CD4-positive, alpha-beta T cell treated with Interleukin-21 for 1 hour (primary cell): ENCODE measurements at places on chromosomes 7 and 10.

DNA sequence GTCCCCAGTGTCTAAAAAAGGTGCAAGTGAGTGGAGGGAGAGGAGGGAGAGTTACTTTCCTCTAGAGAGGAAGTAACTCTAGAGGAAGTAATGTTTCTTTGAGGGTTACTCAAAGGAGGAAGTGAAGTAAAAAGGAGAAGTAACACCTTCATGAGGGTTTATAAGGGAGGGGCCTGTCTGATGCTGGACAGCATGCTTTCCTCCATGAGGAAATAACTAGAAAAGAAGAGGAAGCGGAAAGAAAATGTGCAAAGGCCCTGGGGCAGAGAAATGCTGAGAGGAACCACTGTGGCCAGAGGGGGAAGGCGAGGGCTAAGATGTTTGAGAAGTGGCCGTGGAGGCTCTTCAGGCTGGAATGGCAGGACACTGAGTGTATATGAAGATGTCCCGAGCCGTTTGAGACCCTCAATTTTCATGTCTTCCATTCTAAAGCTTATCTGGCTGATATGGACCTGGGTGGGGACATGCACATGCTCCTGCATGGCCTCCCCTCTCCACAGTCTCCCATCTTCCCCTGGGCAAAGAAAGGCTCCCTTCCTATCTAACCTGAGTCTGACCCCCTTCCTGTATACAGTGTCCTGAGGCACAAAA lies 3.4 kb upstream of the SLC18A2 start:
- peak; percentile 5 for DNase-seq

DNA sequence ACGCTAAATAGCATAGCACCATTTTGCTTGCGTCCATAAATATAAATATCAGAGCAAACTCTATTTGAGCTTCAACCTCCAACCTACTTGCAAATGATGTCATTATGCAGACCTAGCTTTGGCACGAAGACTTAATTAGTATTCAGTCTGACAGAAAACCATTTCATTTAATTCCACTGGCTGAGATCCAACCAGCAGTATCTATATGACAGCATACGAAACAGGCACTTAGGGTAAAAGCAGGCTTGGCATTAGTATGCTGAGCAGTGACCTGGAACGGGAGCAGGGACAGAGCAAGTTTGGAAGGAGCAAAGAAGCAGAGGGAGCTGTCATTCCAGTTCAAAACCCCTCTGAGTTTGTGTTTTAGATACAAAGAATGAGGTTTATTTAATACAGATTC lies 312.5 kb upstream of the CHRM2 start:
- DNase-seq: no peak

DNA sequence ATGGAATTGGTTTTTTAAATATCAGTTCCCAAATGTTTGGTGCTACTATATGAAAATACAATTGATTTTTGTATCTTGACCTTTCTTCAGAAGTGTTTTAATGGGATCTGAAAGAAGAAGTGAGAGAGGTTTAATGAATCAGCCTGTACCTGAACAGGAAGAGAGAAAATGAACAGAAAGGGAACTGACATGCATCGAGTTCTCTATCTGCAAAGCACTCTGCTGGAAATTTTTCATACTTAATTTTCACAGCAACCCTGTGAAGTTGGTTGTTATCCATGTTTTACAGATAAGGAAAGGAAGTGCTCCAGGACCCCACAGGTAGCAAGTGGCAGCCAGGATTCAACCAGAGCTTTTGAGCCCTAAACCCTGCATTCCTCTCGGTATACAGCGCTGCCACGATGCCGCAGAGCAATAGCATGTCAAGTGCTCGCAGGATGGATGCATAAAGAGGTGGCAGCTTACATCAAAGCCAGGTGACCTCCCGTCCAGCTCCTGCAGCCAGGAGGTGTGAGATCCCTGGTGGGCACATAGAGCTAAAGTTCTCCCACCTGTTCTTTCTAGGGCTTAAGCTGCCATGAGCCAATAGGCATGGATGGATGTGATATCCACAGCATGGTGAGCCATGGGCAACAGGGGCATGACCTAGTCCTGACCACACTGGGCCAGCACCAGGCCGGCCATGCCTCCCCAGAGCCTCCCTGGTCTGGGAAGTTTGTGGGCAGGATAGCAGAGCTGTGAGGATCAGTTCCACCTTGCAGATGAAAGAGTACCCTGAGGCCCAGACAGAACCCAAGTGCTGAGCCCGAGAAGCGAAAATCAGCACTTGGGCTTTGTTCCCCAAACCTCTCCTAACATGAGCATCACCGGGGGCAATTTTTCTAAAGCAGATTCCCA lies 57.2 kb downstream of the CALML3 start:
- no peak for DNase-seq

DNA sequence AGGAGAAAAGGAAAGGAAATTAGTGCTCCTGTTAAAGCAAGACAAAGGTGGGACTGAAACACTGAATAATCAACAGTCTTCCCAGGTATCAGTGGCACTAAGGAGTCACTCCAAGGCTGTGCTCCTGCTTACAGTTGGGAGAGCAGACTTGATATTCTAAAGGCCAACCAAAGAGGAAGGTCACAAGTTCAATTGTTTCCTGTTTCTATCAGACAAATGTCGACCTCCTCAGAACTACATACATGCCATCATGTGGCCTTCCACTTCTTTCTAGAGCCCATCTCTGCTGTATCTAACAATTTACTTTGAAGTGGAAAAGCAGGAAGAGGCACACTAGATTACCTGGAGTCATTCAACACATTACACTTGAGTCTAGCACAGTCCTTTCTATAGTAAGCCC lies 3.4 kb downstream of the ZNF239 start:
- DNase-seq: no peak

- DNase-seq: no peak
Measured at GRCh38 chr7:28358423-28358868, 53.9 kb upstream of the CREB5 start.

GRCh38 chr10:65312876-65313275 lies 1613.0 kb upstream of the LRRTM3 start:
- DNase-seq: no peak

GRCh38 chr10:8665322-8665721 lies 610.8 kb downstream of the GATA3 start:
- no peak for DNase-seq

DNA sequence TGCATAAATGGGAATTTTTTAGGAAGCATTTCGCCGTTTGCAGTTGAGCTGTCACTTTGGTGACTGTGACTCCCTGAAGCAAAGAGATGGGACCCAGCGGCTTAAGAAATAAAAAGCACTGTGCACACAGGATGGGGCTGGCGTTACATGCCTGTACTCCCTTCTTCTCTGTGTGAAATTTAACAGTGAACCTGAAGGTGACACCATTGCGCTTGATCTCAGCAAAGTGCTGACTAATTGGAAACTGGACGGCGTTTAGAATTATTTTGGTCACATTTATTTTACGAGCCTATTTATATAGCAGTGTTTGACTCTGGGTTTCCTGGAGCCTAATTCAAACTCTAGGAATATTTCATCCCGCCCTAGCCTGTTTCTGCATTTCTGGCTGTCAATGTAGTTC lies 146.2 kb downstream of the PAXIP1 start:
- DNase-seq: no peak

GRCh38 chr10:102268375-102268888 lies 23.1 kb downstream of the GBF1 start:
- no peak for DNase-seq

DNA sequence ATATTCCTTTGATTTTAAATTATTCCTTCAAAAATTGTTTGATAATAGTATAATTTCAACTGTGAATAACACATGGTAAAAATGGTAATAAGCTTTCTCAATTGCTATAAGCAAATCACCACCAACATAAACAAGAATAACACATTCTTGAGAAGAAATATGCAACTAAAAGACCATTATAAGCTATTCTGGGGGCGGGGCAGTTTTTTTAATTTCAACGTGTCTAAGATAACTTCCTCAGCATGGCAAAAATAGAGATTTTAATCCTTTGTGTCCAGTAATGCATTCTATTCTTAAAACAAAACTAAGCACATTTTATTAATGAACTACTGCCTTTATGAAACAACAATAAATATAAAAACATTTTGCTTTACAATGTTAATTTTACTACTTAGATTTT lies 1.5 kb downstream of the DNAJC12 start:
- no peak for DNase-seq

GRCh38 chr10:127447197-127447596 lies 101.9 kb upstream of the NPS start:
- no peak for DNase-seq

DNA sequence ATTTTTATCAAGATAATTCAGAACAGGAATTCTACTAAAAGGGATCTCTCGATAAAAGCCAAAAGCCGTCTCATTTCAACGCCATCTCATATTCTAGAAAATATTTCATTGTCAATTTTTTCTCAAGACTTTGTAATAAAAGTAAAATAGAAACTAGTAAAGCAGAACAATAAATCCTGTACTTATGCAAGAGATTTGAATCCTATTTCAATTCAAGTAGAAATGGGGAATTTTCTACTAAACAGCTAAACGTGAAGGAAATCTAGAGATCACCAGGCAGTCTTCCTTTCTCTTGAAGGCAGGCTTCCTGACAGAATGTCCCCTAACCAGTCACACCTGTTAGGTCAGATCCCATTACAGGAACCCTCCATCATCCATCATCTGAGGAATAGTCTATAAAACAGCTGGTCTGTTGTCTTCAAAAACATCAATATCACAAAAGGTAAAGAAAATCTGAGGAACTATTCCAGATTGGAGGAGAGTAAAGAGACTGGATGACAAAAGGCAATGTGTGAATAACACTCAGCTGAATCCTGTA lies 23.7 kb downstream of the USP6NL start:
- DNase-seq: no peak

- no peak for DNase-seq
Measured at GRCh38 chr7:76364198-76364584, 5.4 kb upstream of the YWHAG start.

- DNase-seq: no peak
Measured at GRCh38 chr10:35465673-35466072, 129.4 kb downstream of the CCNY start.

DNA sequence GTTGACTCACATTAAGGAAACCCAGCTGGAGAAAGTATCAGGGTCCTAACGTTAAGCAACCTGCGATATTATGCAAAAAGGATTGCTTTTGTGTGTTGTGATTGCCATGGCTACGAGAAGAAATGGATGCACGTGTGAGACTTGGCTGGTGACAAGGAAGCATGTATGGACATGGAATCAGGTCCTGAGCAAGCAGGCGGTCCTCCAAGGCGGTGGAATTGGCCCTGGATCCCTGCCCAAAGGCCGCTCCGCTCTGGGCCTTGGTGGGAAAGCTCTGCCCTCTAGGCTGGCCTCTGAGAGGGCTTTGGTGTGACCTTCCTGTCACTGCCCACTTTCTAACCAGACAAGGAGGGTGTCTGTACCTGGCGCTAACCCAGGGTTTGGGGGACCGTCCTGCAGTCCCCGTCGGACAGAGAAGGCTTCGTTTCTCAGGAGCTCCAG lies 192.1 kb downstream of the EBF3 start:
- DNase-seq: no peak

GRCh38 chr10:118315629-118316028 lies 26.5 kb downstream of the FAM204A start:
- DNase-seq: no peak

GRCh38 chr7:117110480-117111315 lies 157.4 kb downstream of the ST7 start:
- DNase-seq: peak; percentile 54

DNA sequence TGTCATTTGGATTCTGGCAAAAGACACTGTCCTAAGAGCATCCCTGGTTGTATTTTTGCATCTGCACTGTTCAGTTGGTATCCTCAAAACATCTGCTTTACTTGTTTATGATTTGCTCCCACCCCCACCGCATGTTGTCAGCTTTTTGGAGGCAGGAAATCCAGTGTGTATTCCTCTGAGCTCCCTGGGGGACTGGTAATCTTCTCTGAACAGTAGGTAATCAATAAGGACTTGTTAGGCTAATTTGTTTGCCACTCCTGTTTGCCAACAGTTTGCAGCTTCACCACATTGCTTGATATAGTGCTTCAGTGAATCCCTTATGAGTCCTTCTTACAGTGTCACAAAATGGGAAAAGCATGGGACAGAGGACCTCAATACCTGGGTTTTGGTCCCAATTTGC lies 49.1 kb downstream of the FEZF1 start:
- no peak for DNase-seq

- DNase-seq: no peak
Measured at GRCh38 chr10:127184582-127184981, 11.8 kb downstream of the INSYN2A start.

DNA sequence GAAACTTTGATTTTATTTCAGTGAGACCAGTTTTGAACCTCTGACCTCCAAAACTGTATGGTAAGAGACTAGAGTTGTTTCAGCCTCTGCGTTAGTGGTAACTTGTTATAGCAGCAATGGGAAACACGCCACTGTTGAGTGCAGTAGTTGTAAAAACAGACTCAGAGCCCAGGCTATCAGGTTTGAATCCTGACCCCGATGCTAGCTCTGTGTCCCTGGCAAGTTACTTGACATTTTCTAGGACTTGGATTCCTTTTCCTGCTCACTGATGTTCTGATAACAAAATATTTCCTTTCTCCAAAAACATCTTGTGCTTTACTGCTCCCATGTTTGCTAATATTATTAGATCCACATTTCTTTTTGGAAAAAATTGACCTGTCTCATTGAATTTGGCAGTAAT lies 131.0 kb downstream of the PLXDC2 start:
- no peak for DNase-seq

- DNase-seq: no peak
Measured at GRCh38 chr10:60035984-60036383, 129.6 kb upstream of the CCDC6 start.

DNA sequence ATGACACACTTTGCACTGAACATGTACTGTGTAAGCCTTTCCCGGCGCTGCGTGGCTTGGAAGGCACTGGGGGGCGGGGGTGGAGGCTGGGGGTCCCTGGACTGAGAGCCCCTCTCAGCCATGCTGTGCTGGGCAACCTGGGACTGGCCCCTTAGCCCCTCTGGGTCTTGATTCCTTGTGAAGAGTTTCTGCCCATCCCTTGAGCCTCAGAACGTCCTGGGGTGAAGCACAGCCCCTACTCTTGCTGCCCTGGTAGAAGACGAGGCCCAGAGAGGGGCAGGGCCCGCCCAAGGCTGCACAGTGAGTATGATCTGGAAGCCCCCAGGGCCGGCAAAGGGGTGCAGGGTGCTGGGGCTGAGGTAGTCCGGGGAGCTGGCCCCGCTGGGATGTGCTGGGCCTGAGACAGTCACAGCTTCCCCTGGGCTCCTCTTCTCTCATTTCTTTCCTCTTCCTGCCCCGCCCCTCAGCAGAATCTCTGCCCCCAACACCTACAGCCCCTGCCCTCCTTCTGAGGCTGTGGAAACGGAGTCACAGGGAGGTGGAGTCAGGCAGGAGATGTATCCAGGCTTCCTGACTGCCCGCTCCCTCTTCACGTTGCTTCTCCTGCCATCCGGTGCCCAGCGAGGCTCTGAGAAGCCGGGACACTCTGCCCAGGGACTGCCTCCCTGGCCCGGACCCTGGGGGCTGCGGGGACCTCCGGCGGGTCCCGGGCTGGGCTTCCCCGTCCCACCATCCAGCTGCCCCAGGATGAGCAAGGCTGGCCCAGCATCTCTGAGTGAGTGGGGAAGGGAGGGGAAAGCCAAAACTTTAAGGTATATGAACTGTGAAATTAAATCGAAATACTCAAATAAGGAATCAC lies 60.5 kb downstream of the UNCX start:
- no peak for DNase-seq
